Regular cardiac myocyte (primary cell): ENCODE measurements at places on chromosomes 1 and 21. TPM values are rescaled to one million over a fixed set of nuclear protein-coding genes. Genes with fewer than 3 reads are reported as not detected.

Gene NBPF6
- not detected in 2 replicates for total RNA-seq

Gene F3
- total RNA-seq = 6.7 and 51.6 TPM in 2 replicates

Gene GPR25
- total RNA-seq = not detected in 2 replicates

Gene SPRR2B
- not detected in 2 replicates for total RNA-seq

Gene TPTE
- not detected in 2 replicates for total RNA-seq

Gene ELF3
- total RNA-seq = 0.77 and 2.5 TPM in 2 replicates

Gene LCE3E
- total RNA-seq = not detected in 2 replicates

Gene SORT1
- total RNA-seq = 7.3 and 24.2 TPM in 2 replicates

Gene LCE2B
- total RNA-seq = not detected in 2 replicates

Gene TEDDM1
- not detected in 2 replicates for total RNA-seq

Gene USF1
- 72.7 and 94.5 TPM in 2 replicates for total RNA-seq

Gene C1QC
- not detected in 2 replicates for total RNA-seq

Gene PIGK
- 47.5 and 84.0 TPM in 2 replicates for total RNA-seq

Gene OTUD3
- total RNA-seq = 4.5 and 5.9 TPM in 2 replicates

Gene AADACL3
- total RNA-seq = not detected in 2 replicates

Gene MYBPH
- total RNA-seq = not detected in 2 replicates

Gene RCSD1
- total RNA-seq = 0.38 and 1.7 TPM in 2 replicates

Gene CELA2A
- 0.28 TPM in 1 of 2 replicates, not detected in the other for total RNA-seq

Gene AKT3
- 32.2 and 56.4 TPM in 2 replicates for total RNA-seq
